ELR (cell line): ENCODE measurements at places on chromosomes 3 and 15.

DNA sequence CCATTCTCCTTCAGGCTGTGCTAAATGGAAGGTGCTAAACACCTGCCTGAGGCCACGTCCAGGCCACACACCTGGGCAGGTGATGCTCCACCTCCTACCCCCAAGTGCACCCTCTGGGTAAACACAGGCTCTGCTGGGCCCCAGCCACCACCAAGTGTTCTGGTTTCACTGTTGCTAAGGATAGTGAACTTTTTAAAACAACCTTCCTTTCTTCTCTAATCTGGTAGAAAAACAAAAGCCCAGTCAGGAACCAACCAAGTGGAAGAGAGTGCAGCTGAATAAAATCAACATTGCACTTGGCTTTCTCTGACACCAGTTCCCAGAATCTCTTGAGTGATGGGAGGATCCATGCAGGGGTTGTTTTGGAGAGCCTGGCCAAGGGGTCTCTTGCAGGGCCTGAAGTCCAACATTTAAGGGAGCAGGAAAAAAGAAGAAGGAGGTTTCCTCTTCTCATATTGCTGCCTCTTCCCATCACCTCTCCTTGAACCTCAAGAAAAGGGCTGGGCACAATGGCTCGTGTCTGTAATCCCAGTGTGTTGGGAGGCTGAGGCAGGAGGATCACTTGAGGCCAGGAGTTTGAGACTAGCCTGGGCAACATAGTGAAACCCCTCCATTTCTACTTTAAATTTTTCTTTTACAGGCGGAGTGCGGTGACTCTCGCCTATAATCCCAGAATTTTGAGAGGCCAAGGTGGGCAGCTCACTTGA is 26.2 kb upstream of the ATP13A3 start:
- DNase-seq = no peak

DNA sequence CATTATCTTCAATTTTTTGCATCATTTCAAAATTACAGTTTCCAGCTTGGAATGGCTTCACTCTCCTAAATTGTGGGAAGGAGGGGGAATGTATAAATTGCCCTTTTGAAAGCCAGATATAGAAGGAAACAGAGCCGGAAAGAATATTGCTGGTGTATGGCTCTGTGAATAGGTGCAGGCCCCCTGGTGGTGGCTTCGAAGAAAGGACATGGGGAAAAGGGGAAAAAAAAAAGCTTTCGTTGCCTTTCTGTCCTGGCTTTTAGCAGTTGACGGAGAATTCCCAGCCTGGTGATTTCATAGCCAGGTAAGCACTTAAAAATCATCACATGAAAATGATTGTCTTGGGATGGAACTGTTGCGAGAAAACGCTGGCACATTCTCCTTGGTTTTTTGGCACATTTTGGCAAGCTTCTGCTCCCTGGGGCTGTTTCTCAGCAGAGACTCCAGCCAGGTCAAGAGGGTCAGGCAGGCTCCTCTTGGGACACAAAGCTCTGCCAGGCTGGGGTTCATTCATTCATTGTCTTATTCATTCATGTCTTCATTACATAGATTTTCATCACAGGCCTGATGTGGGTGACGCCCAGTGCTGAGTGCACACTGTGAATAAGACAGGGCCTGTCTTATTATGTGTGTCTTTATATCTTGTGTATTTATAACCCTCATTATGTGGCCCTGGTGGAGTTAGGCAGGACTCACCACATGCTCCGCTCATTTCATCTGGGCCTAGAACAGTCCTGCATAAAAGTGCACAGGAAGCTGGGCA is 300.0 kb upstream of the TPM1 start:
- peak; percentile 92 for DNase-seq

DNA sequence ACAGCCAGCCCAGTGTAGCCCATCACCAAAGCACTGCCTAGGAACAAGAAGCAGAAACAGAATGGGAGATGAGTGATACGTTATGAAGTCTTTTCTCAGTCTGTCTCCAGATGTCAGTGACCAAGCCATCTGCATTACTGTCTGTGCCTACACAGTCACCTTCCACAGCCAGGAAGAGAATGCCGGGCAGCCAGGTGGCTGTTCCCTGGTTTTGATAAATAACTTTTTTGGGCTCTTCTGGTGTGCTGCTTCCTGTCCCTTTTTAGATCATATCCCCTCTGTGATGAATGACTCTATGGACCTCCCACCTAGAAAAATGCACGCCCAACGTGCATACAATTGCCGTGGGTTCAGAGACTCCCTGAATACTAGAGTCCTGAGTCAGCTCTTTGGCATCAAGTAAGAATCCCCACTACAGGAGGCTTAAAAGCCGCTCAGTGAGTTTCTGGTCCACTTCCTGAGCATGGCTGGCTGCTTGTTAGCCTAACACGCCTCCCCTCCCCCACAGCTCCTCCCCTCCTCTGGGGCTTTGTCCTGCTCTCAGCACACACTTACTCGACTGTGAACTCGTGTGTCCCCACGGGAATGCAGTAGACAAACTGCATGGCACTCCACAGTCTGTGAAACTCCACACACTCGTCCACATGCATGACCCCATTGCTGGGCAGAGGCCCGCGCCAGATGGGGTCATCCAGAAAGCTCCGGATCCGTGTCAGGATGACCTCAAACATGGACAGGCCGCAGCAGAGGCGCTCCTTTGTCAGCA is 34.7 kb downstream of the NIPA2 start:
- peak; percentile 77 for DNase-seq

GRCh38 chr3:10310578-10310977 is 10.3 kb downstream of the SEC13 start:
- peak; percentile 12 for DNase-seq

- peak; percentile 97 for DNase-seq
Measured at GRCh38 chr15:82122746-82123400, 77.1 kb upstream of the MEX3B start.

GRCh38 chr3:6250167-6250566 is 610.7 kb upstream of the GRM7 start:
- DNase-seq = no peak

GRCh38 chr3:24582431-24583403 is 88.1 kb upstream of the THRB start:
- DNase-seq = peak; percentile 18

- no peak for DNase-seq
Measured at GRCh38 chr3:195259154-195259474, 11.8 kb downstream of the XXYLT1 start.
